Amniotic epithelial cell (primary cell): ENCODE measurements at places on chromosomes 12 and 14.

DNA sequence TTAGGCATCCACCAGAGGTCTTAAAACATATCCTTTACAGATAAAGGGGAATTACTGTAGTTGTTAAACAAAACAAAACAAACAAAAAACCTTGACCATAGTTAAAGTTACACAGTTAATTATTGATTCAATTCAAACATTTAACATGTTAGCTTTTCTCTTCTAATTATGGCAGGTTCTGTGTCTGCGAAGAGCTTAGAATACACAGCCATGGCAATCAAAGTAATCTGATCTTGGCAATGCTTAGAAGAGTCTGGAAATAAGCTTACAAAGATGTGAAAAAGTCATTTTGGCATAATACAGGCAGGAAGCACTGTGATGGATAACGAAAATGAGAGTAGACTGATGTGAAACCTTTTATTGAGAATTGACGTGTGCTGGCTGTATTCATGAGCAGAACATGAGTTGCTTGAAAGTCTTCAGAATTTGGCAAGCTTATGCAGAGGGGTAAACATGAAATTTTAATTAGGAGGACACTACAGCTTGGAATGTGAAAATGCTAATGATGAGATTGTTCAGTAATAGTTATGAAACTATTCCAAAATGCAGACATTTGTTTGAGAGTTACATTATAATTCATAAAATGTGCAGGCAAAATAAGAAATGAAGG lies 629.6 kb downstream of the FSCB start:
- DNase-seq: no peak

GRCh38 chr12:22377731-22378496 lies 43.4 kb upstream of the ST8SIA1 start:
- DNase-seq: peak; percentile 31

GRCh38 chr14:38143659-38144505 lies 63.8 kb upstream of the SSTR1 start:
- peak; percentile 83 for DNase-seq

DNA sequence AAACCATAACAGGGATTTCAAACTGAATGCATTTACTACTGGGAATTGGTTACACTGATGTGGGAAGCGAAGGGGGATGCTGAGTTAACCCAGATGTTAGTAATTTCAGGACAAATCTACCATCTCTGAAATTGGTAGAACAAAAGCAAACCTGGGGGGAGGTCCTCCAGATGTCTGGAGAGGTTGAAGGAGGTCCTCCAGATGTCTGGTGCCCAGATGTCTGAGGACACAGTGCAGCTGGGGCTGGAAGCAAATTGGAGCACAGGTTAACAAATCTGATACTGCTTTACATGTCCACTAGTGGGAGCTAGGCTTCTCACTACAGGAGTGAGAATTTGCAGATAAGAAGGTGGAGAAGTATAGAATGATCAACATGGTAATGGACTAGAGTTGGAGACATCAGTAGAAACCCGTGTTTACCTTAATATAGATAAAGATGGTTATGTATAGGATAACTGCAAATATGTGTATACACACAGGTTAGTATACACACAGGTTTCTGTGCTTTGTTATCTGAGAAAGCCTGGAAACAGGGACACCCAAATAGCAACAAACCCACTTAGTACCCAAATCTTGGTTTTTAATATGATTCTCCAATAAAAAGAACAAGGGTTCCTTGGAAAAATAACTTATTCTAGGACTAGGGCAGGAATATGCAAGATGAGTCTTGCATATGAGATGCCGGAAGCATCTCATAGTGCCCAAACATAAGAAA lies 162.5 kb downstream of the C12orf50 start:
- peak; percentile 32 for DNase-seq

DNA sequence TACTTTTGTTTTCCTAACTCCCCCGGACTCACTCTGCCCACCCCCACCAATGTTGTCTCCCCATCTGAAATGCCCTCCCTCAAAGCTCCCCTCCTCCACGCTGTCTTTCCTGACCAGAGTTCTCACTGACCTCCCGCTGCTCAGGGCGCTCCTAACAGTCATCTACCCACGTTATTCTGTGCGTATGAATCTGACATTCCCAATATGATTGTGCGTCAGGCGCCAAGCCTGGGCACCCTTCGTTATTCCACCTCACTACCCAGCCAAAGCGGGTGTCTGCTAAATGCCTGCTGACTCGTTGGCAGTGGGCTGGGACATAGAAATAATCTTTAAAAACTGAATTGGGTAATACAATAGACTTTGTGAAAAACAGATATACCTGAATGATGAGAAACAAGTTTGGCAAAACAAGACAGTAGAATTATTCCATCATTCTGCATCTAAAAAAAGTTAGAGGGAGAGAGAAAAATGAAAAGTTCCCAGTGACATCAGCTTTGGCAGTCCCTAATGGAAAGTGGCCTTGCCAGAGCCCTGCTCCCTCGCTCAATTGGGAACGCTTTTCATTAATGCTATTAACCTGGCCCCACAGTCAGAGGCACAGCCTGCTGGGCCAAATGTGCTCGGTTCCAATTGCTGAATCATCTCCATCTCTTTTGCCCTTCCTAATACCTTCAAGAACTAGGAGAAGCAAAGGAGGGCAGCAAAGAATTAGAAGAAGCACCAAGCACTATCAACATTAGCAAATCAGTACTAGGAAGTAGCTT lies 74.0 kb upstream of the PLXNC1 start:
- DNase-seq: no peak
